Activated CD4-positive, CD25-positive, alpha-beta regulatory T cell treated with anti-CD3 and anti-CD28 coated beads, Interleukin-2, amount 50 U/mL, for 72 hours (primary cell): ENCODE measurements at places on chromosomes 6 and 20.

GRCh38 chr6:33428966-33429749 is 9.3 kb downstream of the SYNGAP1 start:
- no peak for DNase-seq

- DNase-seq = no peak
Measured at GRCh38 chr6:1770968-1771723, 161.4 kb downstream of the FOXC1 start.

DNA sequence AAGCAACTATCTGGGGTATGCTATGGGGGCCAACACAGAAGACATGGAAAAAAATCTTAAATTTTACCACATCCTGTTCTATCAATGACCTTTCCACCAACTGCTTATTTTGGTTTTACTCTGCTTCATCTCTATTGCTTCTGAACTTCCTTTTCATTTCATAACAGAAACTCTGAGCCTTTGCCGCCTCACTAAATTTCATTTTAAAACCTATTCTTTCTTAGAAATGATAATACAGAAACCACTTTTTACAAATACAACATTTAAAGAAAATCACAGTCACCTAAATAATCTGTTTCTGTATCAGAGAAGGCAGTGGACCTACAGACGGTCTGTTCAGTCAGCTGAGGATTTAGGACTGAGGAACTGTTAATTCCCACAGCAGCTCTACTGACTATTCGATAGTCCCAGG is 117.5 kb downstream of the KCNQ5 start:
- no peak for DNase-seq

- no peak for DNase-seq
Measured at GRCh38 chr6:22145823-22146677, 150.8 kb downstream of the PRL start.

GRCh38 chr6:15444081-15444731 is 198.3 kb downstream of the JARID2 start:
- DNase-seq = no peak

DNA sequence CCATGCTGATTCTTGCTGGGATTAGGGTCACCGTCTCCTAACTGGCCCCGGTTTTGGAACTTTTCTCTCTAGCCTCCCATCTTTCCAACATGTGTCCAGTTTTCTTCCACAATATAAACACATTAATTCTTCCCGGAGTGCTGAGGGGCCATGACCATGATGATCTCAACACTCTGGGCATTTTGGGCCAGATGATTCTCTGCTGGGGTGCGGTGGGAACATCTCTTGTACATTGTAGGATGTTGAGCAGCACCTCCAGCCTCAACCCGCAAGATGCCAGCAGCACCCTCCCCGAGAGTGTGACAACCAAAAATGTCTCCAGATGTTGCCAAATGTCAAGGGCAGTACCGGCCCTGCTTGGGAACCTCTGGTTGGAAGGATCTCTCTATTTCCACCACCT is 164.8 kb downstream of the TFAP2C start:
- DNase-seq = no peak

DNA sequence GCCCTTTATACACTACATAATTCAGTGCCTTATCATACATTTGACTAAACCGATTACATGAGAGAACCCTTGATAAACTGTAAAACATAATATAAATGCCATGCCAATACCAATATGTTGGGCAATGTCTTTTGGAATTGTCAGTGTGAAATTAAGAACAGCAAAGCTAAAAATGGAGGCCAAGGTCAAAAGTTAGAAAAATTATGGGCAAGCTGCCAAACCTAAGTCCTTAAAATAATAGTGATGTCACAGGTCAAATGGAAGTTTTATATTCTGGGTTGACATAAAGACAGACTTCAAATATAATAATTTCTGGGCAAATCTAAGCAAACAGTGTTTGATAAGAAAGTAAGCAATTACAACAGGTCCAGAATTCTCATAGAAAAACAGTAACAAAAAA is 696.7 kb downstream of the RNF144B start:
- DNase-seq = no peak

DNA sequence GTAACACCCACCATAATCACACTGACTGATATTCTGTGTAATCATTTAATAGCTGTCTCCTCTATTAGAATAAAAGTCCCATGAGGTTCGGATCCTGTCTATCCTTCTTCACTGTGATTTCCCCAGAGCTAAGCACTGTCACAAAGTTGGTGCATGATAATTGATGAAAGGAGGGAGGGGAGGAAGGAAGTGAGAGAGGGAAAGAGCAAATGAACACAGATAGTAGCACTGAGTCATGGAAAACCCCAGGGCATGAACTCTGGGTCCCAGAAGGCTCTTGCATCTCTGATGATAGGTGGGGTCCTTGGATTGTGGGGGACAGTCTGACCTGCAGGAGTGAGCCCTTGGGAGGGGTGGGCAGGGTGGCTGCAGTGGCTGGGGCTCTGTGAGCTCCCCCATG is 294.1 kb downstream of the LRFN2 start:
- DNase-seq = no peak

GRCh38 chr6:7343546-7344475 is 30.8 kb upstream of the SSR1 start:
- DNase-seq = no peak
